OCI-LY7 (cell line): ENCODE measurements at places on chromosomes 2 and 18.

DNA sequence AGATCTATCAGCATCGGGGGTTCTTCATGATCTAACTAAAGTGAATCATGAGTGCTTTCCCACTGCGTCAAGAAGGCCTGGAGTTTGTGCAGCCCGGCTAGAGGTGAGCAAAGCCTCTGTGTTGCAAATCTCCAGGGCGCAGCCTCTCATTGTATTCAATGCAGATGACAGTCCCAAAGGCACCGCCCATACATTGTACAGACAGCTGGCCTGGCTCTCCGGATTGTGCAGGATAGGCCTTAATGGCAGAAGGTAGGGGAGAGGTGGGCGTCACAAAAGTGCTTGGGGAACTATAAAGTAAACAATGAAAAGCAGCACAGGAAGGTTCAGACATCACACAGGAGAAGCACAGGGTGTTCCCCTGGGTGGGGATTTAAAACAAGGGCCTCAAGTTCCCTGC, 907 bp upstream of the GYPC start:
- DNase-seq: no peak

DNA sequence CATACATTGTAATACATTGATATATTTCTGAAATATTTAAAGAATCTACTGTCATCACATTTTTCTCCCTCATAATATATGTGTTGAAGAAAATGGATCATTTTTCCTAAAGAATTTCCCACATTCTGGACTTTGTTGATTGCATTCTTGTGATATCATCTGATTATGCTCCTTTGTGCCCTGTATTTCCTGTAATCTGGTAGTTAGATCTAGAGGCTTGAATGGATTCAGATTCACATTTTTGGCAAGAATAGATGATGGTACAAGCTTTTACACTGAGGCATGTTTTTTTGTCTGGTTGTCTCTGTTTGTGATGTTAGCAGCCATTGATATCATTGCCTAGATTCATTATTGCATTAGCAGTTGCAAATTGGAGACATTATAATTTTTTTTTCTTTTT, 13.4 kb downstream of the UBXN2A start:
- no peak for DNase-seq

DNA sequence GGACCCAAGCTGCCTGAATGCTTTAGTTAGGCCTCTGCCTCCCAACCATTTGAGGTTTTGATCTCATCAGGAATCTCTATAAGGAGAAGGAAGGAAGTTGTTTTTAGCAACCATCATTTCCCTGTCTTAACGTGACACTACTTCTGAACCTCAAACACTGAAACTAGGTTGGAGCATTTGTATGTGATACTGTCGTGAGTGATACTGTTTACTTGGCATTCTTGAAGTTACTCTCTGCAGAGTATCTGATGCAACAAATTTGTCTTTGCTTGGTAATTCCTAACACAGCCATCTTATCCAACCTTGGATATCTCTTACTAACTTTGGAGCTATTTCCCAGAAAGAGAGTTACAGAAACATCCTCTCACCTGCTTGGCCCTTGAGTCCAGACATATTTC, 22.1 kb downstream of the TTLL4 start:
- DNase-seq: no peak

GRCh38 chr2:136997557-136997956, 232.2 kb downstream of the THSD7B start:
- no peak for DNase-seq

DNA sequence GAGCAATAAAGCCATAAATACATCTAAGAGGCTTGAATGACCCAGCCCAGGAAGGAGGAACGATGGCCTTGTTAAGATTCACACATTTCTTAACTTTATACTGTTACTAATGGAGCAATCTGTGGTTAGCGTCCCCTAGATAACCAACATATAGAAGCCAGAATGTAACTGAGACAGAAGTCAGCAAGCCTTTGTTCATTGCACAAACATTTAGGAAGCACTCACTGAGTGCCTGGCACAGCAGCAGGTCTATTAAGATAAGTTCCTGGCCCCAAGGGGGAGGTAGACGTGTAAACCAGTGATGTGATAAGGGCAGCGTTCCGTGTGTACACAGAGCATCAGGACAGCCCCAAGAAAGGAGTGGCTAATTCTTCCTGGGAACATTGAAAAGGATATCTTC, 63.6 kb upstream of the ATL2 start:
- no peak for DNase-seq

DNA sequence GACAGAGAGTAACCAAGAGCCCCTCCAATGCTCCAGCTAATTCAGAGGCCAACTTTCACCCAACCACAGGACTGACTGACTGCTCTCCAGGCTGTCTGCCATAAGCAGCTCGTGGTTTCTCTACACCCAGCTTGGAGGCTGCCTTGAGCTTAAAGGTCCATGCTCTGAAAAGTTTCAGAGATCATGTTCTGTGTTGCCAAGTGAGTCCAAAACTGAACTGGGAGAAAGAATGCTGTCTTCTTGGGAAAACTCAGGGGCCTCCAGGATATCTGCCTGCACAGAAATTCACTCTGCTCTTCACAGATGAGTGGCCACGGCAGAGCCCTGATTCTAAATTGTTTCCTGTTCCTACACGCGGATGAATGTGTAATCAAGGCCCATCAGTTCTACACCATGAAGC, 51.1 kb downstream of the LPIN2 start:
- peak; percentile 69 for DNase-seq

GRCh38 chr18:12776821-12777471, 74.1 kb downstream of the PSMG2 start:
- no peak for DNase-seq

DNA sequence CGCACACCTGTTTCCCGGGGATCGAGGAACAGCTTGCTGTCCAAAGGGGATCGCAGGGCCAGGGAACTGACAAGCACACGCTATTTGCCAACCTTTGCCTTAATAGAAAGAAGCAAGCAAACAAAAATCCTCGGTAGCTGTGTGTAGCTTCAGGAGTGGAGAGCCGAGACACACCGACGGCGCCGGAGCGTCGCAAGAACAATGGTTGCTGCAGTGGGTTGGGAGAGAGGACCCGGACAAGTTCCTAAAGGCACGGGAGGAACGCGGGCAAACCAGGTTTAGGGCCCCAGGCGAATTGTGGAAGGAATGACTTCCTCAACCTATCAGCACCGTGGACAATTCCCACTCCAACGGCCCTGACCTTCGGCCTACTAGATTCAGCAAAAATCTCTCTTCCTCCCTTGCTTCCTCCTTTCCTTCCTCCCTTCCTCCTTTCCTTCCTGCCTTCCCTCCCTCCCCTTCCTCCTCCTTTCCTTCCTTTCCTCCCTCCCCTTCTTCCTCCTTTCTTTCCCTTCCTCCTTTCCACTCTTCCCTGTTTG, 4.9 kb upstream of the NEUROD1 start:
- DNase-seq: no peak

GRCh38 chr2:222436040-222436413, 11.7 kb downstream of the SGPP2 start:
- no peak for DNase-seq

GRCh38 chr2:227616631-227617030, 667 bp upstream of the SCYGR4 start:
- DNase-seq: no peak

GRCh38 chr2:101386599-101387150, 628 bp downstream of the CREG2 start:
- DNase-seq: no peak

GRCh38 chr2:235011607-235011928, 59.8 kb downstream of the SH3BP4 start:
- no peak for DNase-seq

GRCh38 chr2:43133336-43133707, 93.1 kb downstream of the ZFP36L2 start:
- DNase-seq: peak; percentile 66

DNA sequence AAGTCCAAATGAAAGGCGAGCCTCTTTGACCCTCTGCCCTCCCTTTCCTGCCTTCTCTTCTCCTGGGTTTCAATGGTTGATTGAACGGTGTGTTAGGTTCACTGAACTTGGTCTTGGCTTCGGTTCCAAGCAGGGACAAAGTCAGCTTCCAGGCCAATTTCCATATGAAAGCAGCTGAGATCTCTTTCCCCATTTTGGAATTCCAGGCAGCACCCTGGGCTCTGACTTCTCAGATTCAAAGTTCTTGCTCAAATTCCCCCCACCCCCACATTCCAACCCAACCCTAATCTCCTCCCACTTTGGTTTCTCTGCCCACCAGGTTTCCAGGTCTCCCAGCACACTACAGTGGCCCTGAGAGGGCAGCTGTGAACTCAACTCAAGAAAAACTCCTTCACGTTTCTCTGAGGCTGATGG, 231.0 kb downstream of the INSIG2 start:
- no peak for DNase-seq

DNA sequence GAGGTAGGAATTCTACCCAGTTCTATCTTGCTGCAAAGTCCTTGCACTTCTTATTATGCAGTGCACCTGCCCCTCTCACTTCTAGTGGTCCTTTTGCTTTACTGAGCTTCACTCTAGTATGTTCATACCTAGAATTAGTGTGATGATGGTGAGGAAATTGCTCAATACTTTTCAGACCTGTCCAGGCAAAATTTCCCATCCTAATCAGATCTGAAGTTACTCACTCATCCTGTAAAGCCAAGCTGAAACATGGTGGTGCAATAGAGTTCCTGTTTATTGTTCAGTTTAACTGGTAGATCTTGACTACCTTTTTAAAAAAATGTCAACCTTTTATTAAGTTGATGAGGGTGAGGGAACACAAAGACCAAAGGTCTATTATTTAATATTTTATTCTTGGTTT, 12.6 kb upstream of the FIGN start:
- DNase-seq: no peak

DNA sequence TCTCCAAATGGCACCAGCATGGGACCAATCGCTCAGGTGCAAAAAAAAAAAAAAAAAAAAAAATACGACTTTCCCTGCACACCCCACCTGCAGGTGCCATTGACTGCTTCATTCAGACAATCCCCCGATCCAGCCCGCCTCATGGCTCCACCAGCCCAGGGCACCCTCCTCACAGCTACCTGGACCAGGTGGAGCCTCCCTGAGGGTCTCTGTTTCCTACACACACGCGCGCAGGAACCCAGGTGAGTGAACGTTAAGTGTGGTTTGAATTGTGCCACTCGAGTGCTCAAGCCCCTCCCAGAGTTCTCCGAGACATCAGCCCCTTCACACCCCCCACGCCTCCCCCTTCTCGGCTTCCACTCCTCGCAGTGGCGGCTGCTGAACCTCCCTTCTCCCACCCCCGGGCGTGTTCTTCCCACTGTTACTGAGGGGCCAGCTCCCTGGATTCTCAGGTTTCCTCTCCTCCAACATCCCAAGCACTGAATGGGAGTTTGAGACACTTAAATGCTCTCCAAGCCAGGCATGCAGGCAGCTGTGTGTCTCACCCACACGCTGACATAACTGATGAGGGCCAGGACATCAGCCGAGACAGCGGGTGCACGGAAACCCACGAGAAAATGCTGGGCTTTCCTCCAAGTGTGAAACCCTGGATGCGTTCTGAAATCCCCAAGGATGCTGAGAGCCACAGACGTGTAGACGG, 88.8 kb upstream of the SNTG2 start:
- no peak for DNase-seq

DNA sequence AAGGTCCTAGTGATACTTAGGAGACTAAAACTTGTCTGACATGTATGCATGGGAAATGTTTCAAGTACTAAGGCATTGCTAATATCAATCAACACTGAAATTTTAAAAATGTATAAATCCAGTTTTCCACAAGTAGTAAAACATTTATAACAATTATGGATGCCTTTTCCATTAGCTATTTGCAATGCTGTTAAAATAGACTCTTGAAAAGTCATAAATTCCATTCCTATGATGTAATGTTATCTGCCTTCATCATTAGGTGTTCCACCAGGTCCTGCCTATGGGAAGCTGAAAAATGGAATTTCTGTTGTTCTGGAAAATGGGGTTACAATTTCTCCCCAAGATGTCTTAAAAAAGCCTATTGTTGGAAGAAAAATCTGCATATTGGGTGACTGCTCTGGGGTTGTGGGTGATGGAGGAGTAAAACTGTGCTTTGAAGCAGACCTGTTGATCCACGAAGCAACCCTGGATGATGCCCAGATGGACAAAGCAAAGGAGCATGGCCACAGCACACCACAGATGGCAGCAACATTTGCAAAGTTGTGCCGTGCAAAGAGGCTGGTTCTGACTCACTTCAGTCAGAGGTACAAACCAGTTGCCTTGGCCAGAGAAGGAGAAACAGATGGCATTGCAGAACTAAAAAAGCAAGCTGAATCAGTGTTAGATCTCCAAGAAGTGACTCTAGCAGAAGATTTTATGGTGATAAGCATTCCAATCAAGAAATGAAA, 18.7 kb downstream of the ELAC1 start:
- no peak for DNase-seq
